ENCODE measurements at places on chromosomes 7 and 10. TPM values are rescaled to one million over a fixed set of nuclear protein-coding genes. Genes with fewer than 3 reads are reported as not detected.

Gene TAS2R4
- not detected for total RNA-seq

- no peak for DNase-seq
Measured at GRCh38 chr10:79239924-79240581, 107.2 kb upstream of the PPIF start.

GRCh38 chr7:3201937-3202710 is 98.9 kb upstream of the SDK1 start:
- no peak for DNase-seq

- no peak for DNase-seq
Measured at GRCh38 chr7:94422827-94423460, 28.2 kb downstream of the COL1A2 start.

DNA sequence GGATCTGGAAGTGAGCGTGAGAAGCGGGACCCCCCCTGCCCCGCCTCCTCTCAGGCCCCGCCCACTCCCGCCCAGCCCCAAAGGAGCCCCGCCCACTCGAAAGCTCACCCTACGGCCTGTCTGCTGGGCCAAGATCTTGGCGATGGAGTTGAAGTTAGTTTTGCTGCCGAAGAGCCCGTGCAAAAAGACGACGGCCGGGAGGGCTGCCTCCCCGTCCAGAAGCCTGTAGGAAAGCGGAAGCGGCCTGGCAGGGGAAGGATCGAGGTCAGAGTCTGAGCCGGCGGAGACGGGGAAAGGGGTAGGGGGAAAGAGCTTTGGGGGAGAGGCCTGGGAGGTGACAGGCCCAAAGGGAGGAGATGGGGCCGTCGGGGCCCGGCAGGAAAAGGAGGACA is 386 bp downstream of the ABHD11 start:
- peak; percentile 49 for DNase-seq

DNA sequence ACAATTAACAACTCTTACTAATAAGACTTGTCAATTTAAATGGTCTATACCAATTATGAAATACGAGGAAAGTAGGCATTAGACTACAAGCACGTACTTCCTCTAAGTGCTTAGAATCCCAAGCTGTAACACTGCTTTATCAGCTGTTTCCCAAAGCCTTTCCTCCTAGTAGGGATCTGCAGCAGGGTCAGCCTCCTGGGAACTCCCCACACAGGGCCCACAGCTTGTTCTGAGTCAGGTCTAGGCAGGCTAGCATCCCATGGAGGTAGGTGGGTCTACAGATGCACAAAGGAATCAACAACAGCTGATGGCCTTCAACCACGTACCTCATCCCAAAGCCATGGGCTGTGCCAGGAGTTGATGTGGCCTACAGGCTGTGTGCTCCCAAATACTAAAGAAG is 14.7 kb downstream of the MMS19 start:
- no peak for DNase-seq

All from PC-3 (cell line).